Smooth muscle cell of the brain vasculature (primary cell): ENCODE measurements at places on chromosomes 1 and 21.

GRCh38 chr1:59699227-59699847 is 115.4 kb upstream of the HOOK1 start:
- DNase-seq = no peak

DNA sequence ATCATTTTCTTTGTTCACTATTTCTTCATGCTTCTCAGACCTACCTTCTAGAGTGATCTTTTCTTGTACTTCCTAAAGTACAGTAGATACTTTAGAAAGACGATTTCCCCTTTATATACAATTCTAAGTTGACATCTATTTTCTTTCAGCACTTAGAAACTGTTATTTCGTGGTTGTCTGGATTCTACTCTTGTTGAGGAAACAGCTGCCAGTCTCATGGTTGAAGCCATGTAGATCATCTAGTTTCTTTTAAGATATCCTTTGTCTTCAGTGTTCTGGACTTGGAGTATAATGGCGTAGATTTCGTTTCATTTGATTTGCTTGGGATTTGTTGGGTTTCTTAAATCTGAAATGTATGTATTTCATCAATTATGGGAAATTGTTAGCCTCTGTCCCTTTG is 67.6 kb downstream of the PKN2 start:
- DNase-seq = no peak

GRCh38 chr1:181588631-181589030 is 105.3 kb downstream of the CACNA1E start:
- no peak for DNase-seq

DNA sequence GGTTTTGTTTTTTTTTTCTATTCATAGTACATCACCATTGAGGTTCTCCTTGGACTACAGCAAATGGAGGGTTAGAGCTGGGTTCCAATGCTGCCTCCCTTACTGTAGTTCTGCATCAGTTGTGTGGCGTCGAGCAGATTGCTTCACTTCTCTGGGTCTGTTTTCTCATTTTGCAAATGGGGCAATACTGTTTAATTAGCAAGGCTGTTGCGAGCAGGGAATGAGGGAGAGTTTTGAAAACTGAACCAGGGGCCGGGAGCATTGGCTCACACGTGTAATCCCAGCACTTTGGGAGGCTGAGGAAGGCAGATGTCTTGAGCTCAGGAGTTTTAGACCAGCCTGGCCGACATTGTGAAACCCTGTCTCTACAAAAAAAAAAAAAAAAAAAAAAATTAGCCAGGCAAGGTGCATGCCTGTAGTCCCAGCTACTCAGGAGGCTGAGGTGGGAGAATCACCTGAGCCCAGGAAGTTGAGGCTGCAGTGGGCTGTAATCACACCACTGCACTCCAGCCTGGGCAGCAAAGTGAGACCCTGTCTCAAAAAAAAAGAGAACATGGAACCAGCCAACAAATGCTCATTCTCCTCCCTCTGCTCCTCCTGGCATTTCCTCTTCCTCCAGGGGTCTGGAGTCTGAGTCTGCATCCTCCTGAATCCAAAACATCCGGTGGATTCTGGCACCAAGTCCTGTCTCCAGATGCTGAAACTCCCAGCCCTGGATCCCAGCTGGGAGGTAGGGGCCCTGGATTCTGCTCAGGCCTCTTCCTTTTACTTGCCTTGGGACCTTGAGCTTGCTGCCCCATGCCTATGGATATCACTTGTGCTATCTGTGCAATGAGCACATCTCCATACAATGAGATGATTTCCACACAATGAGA is 3.7 kb upstream of the PLOD1 start:
- no peak for DNase-seq

DNA sequence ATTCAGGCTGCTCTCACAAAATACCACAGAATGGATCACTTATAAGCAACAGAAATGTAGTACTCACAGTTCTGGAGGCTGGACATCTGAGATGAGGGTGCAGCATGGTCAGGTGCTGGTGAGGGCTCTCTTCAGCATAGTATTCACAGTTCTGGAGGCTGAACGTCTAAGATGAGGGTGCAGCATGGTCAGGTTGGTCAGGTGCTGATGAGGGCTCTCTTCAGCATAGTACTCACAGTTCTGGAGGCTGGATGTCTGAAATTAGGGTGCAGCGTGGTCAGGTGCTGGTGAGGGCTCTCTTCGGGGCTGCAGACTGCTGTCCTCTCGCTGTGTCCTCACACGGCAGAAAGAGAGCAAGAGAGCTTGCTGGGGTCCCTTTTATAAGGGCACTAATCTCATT is 17.1 kb downstream of the PDZK1IP1 start:
- no peak for DNase-seq

GRCh38 chr1:182608845-182609610 is 4.8 kb upstream of the RGS16 start:
- DNase-seq = no peak

DNA sequence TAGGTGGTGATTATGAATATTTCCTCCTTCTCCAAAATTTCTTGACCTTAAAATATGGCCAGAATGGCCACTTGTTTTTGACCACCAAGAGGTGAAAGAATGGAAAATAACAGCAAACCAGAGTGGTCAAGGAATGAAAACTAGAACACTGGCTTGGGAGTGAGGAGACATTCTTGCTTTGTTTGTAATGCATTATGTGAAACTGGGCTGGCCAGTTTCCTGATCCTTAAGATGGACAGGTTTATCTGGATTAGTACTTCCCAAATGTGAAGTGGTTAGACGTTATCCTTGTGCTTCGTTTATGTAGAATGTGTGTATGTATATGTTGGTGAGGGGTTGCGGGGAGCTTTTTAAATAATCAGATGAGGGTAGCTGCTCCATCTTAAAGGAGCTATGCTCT is 12.8 kb downstream of the PLA2G4A start:
- no peak for DNase-seq

DNA sequence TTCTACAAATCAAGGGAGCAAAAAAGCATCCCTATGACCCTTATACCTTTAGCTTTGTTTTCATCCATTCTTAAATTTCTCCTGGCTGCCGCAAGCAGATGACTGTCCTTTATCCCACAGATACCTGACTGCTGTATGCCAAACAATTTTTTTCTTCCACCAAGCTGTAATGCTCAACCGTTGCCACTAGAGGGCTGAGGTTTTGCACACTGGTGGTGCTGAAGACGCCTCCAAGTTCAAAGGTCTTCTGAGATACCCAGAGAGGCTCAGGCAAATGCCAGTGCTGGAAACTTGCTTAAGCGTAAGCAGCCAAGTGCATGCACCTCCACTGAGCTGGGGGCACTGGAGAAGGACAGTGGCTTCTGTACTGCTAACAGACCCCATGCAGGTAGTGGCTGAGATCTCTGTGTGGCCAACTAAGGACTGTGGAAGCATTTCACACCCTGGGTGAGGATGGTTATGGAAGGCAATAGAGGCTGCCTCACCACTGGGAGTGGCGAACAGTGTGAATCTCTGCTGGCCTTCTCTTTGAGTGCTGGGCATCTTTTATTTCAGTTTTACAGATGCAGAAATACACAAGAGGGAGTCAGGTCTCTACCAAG is 28.5 kb downstream of the CNIH3 start:
- no peak for DNase-seq

DNA sequence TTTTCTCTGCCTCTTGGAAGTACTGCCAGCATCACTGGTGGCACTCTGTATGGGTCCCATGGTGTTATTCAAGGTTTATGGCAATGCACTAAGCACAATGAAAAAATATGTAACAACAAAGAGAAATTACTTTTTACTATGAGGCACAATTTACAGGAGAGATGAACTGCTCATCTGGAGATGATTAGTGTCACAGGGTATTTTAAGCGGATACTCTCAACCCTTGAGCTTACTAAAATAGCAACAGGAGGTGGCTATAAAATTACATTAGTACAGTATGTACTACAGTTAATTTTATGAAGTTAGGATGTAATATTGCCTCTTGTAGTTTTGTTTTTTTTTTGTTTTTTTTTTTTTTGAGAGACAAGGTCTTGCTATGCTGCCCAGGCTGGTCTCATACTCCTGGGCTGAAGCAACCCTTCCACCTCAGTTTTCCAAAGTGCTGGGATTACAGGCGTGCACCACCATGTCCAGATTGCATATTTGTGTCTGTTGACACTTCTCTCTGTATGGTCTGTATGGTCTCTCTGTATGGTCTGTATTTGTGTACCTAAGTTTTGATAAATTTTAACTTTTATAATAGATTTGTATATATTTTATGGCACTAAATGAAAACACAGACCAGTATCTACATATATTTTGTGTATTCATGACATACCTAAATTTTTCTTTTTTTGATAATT is 175.6 kb upstream of the HP1BP3 start:
- peak; percentile 15 for DNase-seq

DNA sequence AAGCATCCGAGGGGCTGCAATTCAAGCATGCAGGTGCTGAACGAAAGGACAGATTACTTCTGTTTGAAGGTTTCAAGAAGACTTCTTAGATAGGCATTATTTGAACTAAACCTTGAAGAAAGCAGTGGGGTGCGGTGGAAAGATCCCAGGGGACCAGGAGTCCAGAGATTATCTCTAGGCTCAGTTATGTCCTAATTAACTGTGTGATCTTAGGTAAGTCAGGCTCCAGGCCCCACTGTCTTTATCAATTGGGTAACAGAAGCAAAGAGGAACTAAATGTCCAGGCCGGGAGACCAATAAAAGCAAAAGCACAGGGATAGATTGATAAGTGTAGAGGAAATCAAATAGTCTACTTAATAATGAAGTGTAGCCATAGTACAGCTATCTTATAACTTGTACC is 72.9 kb upstream of the CDC42BPA start:
- DNase-seq = no peak
